CD4-positive, alpha-beta T cell treated with Interleukin-6 for 4 hours (primary cell): ENCODE measurements at places on chromosomes 13 and 19.

- no peak for DNase-seq
Observed at GRCh38 chr19:29695765-29696564, 19.1 kb downstream of the C19orf12 start.

- no peak for DNase-seq
Observed at GRCh38 chr13:76527041-76527440, 359.2 kb downstream of the KCTD12 start.

DNA sequence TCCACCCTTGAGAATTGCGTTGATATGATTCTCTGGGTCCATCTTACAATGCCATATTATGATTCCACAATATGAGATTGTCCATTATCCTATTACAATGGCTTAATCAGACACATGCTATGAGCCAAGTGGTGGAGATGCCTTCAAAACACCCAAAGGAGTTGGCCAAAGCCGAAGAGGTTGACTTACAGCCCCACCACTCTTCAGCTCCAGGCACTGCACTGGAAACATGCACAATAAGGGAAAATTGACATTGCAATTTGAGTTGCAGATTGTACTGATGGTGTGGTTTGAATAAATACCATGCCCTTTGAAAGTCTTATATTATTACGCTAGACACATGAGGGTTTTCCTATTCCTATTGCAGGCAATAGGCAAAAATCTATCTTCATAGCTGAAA is 75.4 kb upstream of the TNFSF11 start:
- no peak for DNase-seq

- peak; percentile 54 for DNase-seq
Observed at GRCh38 chr19:11446652-11447301, 11.3 kb downstream of the PRKCSH start.

DNA sequence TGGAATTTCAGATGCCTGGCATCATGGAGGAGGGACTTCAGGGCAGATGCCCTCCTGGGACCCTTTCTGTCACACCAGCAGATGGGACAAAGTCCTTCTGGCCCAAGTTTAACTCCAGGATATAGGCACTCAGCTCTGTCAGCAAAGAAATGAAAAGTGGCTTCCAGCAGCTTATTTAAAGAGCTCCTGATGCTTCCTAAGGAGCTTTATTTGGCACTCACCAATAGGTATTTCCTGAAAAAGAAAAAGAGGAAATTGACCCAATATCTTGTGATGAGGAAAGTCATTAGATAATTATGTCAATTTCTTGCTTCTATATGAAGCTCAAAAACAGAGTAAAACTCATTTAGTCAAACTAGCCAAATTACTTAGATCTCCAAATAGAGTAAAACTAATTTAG is 224.6 kb downstream of the RAP2A start:
- no peak for DNase-seq

GRCh38 chr13:86383151-86383550 is 583.9 kb upstream of the SLITRK6 start:
- DNase-seq = peak; percentile 0

GRCh38 chr19:34851277-34851804 is 75.4 kb upstream of the ZNF30 start:
- no peak for DNase-seq

- DNase-seq = no peak
Observed at GRCh38 chr19:53942001-53942786, 20.5 kb upstream of the CACNG8 start.

DNA sequence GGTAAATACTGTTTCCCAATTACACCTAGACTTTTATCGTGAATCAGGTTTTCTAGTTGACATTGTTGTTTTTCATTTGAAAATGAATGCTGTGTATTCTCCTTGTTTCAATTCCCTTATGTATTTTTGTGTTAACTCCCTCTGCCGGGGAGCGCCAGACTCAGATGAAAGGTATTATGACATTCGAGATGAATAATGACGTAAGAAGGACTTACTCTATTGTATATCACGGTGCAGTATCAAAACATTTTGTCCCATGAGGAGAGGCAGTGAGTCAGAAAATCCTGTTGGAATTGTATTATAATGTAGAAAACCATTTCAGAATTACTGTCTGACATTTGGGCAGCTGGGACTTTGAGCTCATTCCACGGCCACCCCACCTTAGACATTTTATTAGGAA is 61.6 kb downstream of the LRCH1 start:
- no peak for DNase-seq

DNA sequence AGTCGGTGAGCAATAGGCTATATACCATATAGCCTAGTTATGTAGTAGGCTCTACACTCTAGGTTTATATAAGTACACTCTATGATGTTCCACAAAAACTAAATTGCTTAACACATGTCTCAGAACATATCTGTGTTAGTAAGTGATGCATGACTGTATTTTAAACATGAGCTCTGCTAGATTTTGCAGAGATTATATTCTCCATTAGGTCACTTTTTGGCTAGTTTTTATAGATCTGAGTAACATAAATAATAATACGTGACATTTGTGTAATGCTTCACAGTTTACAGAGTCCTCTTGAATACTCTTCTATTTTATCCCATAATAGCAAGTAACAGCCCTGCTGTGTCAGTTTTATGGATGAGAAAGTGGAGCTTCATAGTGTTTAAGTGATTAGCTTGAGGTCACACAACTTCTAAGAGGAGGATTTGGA is 47.8 kb downstream of the NDFIP2 start:
- no peak for DNase-seq

DNA sequence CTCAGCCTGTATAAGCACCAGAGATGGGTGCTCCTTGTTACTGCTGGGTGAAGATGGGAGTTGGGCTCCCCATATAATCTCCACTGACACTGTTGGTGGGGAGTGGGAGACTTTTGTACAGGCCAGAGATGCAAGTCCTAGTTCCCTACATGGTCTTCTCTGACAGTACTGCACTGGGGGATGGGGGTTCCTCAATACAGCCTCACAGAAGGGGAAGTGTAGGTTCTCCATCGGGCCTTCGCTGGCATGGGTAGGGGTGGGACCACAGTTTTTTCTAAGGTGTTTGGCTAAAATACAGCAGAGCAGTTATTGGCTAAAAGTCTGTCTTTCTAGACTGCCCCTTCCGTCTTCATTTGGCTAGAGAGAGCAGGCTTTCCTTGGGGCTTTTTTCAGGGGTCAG is 167.2 kb upstream of the SERP2 start:
- no peak for DNase-seq

DNA sequence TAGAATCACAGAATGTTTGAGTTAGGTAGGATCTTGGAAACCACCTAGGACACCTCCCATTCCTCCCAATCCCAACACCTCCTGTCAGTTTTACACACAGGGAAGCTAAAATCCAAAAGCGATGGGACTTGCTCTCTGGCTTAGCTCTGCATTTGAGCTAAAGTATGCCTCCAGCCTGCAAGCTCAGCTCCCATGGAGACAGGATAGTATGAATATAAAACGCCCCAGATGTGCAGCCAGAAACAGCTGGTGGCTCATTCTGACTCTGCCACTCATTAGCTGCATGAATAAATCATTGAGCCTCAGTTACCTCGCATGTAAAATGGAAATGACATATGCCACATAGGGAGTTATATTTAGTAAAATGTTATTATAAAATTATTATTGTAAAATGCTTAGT is 336.0 kb downstream of the SUCLA2 start:
- DNase-seq = no peak

DNA sequence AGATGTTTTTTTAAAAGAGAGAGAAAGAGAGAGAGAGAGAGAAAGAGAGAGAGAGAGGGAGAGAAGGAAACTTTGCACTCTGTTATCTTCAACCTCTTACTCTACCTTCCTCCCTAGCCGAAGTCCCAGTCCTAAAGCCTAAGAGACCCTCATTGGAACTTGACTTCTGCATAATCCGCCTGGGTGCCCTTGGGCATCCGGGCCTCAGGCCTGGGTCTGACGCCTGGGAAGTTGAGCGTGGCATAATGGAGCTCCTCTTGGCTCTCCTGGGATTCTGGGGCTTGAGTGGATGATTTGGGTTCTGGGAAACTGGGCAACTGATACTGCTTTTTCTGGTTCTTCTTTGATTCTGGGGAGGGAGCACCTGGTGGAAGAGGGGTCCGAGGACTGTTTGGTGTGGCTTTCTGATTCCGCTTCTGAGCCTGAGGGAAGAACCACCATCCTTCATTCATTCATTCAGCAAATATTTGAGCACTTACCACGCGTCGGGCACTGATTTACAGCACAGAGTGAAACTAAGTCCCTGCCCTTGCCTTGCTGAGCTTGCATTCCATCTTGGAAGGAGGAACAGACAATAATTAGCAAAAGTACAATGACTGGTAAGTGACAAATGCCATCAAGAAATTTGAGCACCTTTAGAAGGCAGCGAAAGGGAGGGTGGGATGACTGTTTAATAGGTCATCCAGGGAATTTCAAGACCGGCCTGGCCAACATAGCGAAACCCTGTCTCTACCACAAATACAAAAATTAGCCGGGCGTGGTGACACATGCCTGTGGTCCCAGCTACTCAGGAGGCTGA is 6.3 kb downstream of the SIGLEC10 start:
- no peak for DNase-seq

- no peak for DNase-seq
Observed at GRCh38 chr13:48569104-48569666, 36.3 kb upstream of the RCBTB2 start.

- peak; percentile 58 for DNase-seq
Observed at GRCh38 chr19:38869160-38869835, 8.8 kb downstream of the RINL start.

DNA sequence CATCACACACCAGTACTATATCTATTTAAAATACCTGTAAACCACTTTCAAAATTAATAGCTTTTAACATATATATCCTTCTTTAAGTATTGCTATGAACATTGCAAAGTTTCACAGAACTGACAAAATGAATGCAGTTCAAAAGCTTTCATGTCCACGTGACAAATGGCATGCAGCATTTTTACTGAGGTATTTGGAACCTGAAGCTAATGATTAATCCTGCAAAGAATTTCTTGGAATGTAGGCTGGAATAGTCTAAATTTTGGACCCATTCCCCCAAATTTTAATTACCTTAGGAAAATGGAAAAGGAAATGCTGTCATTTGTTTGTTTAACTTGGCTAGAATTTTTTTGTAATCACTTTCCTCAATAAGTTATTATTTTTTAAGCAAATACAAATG is 423.8 kb upstream of the GPC6 start:
- no peak for DNase-seq

- DNase-seq = no peak
Observed at GRCh38 chr13:113753171-113753570, 5.9 kb upstream of the TMEM255B start.

GRCh38 chr19:54875506-54875905 is 1.5 kb downstream of the FCAR start:
- DNase-seq = no peak

GRCh38 chr13:26962671-26963070 is 202.1 kb upstream of the GPR12 start:
- no peak for DNase-seq

GRCh38 chr19:55175117-55175867 is 4.8 kb downstream of the SYT5 start:
- DNase-seq = no peak

- DNase-seq = no peak
Observed at GRCh38 chr19:4911314-4911713, 2.0 kb downstream of the UHRF1 start.

- no peak for DNase-seq
Observed at GRCh38 chr13:100473087-100473486, 115.5 kb downstream of the GGACT start.

- DNase-seq = no peak
Observed at GRCh38 chr13:65508338-65508737, 1721.8 kb downstream of the PCDH9 start.

DNA sequence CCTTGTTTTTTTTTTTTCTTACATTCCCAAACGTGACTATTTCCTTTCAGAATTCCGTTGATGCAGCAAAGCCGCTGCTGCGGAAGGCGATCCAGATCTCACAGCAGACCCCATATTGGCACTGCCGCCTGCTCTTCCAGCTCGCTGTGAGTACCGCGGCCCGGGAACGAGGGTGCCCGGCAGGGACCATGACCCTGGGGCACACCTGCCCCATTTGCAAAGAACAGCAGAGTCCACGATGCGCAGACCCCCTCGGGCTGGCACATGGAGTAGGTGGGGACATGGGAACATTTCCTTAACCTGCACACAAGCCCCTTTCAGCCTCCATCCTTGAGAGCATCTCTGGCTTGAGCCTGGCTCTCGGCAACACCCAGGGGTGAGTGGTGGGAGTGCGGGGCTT is 16.5 kb downstream of the MAU2 start:
- no peak for DNase-seq

DNA sequence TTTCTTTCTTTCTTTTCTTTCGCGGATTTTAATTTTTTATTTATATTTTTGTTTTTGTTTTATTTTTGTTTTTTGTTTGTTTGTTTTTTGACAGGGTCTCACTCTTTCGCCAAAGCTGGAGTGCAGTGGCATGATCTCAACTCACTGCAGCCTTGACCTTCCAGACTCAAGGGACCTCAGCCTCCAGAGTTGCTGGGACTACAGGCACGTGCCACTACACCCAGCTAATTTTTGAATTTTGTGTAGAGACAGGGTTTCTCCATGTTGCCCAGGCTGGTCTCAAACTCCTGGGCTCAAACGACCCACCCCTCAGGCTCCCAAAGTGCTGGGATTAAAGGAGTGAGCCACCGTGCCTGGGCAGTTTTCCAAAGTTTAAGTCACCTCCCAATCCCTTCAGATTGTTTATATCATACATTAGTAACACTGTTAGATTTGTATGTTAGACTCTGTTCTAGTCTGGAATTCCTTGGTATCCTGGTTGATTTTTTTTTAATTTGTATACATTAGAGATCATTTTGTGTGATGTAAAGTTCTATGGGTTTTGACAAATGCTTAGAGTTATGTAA is 597.3 kb downstream of the DCT start:
- no peak for DNase-seq

DNA sequence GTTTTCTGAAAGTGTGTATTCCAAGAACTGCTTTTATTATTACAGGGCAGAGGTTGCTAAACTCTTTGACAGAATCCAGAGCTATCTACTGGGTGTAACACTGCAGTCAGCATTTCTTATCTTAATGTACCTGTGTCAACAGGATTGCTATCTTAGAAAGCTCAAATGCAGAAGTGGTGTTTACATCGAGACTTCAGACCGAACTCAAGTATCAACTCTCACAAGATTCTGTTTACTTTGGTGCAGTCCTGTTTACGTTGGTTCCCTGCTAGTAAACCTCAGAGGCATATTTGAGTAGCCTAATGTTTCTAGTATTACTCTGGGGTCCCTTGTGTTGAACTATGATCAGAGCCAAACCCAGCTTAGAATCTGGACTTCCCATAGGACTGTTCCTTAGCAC is 20.5 kb downstream of the SLC15A1 start:
- no peak for DNase-seq

DNA sequence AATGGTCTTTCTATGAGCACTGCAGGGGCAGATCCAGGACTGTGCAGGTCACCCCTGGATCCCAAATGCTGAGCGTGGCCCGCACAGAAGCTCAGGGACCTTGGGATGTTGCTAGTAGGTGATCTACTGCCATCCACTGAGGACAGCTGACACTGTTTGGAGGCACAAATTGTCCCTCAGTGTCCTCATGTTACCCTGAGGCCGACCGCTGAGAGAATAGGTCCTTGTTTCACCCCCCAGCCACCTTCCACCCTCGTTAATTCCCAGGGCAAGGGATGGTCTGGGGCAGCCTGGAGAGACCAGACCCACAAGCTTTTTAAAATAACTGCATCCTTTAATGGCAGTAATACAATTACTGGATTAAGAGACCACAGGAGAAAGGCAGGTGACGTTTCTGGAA is 15.4 kb upstream of the TMEM160 start:
- DNase-seq = no peak
